ENCODE measurements at places on chromosomes 13 and 19. TPM values are rescaled to one million over a fixed set of nuclear protein-coding genes. Genes with fewer than 3 reads are reported as not detected.

TTC9B gene
- not detected for total RNA-seq

KLHL1 gene
- total RNA-seq, result not detected

MAP2K2 gene
- 183 TPM for total RNA-seq

ZNF723 gene
- total RNA-seq, result not detected

PSG11 gene
- total RNA-seq, result not detected

STXBP2 gene
- 15.8 TPM for total RNA-seq

- peak; percentile 63 for DNase-seq
Observed at GRCh38 chr19:6519289-6519688, 11.5 kb upstream of the TNFSF9 start.

DNA sequence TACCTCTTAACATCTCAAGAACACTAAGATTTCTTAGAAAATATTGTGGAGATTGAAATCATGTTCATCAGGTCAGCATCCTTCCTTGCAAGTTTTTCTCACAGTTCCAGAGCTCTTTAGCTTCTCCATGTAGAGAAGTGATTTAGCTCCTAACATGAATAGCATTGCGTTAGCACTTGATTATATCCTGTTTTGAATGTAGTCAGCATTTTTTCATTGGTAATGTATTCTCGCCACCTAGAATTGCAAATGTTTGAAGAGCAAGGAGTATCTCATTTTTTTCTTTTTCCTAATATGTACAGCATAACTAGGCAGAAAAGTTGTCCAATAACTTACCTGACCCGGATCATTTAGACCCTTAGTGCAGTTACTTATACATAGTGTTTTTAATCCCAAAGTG, 6.6 kb downstream of the ZNF470 start:
- no peak for DNase-seq

GRCh38 chr19:1309977-1310852, 24.5 kb downstream of the EFNA2 start:
- DNase-seq, result no peak

DNA sequence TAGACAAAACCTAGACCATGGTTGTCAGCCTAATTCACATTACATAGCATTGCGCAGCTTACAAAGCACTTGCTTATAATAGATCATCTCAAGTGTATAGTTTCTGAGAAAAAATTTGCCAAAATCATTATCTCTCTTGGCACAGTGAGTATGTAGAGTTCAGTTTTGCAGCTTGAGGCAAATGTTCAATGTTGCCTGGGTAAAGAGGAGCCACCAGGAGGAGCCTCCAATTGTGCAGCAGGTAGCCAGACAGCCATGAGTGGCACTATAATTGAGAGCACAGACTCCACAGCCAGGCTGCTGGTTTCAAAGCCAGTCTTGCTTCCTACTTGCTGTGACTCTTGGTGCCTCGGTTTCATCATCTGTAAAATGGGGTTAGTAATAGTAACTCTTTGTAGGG, 24.0 kb upstream of the OLFM4 start:
- DNase-seq, result no peak

DNA sequence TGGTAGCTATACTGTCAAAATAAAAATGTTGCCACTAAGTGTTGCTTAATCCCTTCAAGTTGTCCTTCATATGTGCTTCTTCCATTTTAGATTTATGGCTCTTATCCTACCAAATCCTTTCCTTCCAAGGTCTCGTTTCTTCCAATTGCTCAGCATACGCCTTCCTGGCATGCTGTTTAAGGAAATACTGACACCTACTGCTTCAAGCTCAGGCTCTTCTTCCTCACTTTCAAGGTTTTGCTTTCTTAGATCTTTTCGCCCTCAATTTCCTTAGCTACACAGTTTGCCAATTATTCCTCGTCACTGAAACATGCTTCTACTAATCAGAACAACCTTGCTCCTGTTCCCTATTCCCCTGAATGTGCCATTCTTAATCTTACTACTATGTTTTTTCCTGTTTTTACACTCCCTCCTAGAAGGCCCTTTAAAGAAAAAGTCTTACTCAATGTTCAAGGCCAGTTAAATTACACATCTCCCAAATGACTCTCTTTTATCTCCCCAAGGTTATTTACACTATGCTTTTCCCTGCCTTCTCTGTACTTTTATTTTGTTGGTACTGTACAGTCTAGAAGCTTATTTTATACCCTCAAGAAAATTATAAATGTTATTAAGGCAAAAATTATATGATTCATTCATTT, 343.1 kb downstream of the MZT1 start:
- no peak for DNase-seq

DNA sequence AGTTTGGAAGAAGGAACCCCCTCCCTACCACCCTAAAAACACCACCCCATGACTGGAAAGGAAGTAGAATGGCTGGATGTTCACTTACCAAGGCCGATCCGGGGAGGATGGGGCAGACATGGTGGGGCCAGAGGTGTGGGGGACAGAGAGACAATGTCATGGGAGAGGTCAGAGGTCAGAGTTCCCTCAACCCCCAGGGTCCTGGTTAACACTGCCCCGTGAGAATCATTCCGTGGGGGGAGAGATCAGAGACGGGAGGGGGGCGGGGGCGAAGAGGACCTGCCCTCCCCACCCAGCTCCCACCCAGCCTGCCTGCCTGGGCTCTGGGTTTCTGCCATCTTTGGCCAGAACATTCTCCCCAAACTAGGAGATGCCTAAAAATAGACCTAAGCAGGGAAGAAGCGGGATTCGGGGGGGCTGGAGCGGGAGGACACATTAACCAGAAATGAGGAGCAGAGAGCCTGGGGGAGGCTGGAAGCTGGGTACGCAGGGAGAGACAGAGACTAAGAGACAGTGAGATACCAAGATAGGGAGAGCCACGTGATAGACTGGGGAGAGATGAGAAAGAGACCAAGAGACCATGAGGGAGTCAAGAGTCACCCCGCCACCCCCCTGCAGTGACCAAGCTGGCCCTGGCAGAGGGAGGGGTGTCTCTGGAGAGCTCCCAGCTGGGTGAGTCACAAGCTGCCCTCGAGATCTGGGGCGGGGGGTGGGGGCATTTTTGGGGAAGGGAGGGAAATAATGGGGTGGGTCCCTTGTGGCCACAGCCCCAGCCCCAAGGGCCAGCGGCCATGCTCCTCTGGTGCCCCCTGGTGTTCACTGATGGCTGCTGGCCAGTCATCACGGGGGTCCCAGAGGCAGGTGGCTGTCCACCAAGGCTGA, 6.1 kb upstream of the KANK2 start:
- peak; percentile 89 for DNase-seq

DNA sequence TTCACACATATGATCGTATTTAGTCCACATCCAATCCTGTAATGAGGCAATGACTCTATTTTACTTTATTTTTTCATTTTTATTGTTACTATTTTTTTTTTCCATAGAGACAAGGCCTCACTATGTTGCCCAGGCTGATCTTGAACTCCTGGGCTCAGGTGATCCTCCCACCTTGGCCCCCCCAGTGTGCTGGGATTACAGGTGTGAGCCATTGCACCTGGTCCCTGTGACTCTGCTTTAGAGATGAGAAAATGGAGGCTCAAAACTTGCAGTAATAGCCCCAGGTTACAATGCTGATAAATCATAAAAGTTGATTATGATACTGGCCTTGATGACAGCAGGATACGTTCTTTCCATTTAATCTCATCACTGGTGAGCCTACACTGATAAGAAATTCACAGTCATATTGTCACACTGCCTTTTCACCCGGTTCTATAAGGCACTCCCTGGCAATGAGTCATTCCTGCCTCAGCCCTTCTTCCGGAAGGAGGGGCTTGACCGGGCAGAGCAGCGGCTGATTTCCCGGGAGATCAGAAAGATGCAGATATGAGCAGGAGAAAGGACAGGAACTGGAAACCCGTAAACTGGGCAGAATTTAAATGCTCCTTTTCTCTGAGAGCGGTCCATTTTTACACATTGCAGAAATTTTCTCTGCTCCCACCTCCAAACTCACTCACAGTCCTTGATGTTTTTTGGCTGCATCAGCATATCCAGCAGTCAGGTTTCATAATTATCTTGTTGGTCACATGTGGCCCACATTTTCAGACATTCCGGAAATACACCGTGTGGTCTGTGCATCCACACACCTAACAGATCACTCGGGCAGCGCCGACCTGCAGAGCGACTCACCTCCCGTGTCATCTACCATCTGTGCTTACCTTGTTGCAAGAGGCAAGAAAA, 616.4 kb downstream of the EFNB2 start:
- DNase-seq, result peak; percentile 81

DNA sequence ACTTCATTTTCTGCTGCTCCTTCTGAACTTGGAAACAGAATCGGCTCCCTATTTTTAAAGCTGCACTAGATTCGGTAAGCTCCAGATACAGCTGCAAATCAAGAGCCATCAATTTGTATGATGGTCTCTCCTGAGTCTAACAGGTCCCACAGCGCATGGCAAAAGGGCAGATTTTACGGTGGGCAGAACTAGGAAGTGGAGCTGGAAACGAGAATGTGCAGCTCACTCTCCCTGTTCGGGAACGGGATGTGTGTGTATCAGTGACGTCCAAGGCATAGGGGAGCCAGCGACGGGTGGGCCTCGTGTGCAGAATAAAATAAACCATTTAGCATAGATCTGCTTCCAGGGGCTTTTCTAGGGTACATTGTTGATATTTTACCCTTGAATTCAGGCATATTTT, 74.2 kb downstream of the COL4A1 start:
- DNase-seq, result peak; percentile 56

DNA sequence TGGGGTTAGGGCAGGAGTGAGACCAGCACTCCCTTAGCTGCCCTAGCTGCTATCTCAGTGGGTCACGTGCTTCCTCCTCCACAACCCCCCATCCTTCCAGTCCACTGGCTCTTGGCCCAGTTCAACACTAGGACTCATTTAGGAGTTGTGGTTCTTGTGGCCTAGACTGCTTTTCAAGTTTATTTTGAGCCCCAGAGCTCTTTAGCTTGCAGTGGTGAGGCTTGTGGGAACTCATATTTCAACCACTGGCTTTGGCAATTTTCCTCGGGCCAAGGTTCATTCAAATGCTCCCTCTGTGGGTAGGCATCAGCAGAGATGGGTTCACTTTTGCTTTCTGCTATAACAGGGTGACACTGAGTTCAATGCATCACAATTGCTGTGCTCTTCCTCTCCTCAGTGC, 436.2 kb upstream of the SLITRK5 start:
- DNase-seq, result peak; percentile 87

DNA sequence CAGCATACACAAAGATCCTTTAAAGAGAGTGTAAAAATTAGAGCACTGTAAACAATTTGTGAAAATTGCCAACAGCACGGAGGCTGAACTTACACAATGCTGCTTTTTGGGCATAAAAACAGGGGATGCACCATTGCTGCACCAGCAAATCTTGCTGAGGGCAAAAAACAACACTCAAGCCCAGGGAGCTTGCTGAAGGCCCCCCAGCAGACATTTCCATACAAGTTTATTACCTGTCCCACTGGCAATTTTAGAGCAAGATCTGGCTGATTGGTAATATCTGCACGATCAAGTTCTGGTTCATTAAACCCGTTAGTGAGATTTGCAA, 34.3 kb downstream of the AMER2 start:
- DNase-seq, result no peak

- peak; percentile 78 for DNase-seq
Observed at GRCh38 chr19:18657590-18658365, 20.9 kb downstream of the KLHL26 start.

DNA sequence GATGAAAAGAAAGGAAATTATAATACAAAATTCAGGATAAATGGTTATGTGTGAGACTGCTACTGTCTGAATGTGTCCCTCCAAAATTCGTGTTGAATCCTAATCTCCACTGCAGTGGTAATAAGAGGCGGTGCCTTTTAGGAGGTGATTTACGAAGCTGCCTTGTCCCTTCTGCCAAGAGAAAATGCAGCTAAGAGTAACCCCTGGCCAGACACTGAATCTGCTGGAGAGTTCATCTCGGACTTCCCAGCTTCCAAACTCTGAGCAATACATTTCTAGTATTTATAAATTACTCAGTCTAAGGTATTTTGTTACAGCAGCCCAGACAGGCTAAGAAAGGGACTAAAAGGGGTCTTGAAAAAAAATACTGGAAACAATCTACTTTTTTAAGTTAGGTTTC, 152.6 kb downstream of the KLF12 start:
- no peak for DNase-seq

DNA sequence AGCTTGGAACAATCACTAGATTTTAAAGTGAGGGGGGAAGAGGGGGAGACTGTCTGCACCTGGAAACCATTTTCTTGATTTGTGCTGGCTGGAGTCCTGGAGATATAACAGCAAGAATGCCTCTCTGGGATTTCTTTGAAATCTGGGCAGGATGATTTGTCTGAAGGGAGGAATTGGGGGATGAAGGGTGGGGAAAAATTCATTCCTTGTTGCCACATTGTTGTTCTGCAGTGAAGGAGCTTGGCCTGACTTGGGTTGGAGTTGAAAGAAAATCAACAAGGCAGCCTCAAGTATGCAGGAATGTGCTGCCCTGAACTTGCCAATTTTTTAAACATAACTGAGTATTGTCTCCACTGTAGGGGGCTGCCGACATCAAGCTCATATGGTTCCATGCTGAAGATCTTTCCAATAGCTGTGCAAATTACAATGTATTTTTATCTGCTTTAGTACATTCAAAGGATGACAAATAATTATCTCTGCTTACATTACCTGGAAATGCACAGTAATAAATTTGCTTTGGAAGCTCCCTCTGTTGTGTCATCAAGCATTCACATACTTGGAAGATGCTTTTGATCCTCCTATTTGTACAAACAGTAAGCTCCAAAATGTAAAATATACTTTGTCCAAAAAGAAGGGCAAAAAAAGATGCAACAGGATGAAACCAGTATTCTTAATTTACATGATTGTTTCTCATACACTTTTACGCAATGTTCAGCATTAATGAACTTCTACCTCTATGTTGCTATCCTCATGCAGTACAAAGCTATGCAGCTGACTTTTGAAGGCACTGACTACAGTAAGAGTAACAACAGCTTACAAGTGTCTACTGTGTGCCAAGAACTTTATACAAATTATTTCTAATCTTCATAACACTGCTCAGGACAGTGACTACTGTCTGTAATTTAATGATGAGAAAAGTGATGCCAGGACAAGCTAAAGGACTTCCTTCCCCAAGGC, 627.9 kb upstream of the KLF12 start:
- no peak for DNase-seq

DNA sequence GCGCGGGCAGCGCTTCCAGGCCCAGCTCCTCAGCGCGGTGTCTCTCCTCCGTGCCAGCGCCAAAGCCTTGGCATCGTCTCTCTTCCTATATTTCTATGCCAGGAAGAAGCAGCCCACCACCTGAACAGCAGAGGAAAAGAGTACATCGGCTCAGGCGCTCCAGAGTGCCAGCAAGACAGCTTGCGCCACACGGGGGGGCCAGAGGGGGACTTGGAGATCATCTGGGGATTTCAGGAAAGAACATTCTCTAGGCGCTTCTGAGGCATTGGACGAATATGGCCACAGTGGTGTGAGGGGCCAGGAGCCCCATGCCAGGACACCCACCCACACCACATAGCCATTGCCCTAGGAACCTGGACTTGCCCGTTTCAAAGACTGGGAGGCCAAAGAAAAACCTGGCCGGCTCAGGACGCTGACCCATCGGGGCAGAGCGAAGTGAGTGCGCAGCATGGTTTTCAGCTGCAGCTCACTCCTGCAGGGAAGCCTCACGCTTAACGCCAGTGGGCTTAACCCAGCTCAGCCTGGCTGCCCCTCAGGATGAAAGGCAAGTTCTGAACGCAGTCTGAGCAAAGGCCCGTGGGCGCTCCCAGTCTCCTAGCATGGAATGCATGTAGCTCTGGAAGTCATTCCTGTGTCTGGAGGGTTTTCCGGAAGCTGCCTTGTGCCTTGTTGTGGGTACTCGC, 62.1 kb downstream of the GGACT start:
- no peak for DNase-seq

All from Daoy (cell line).